ENCODE measurements at places on chromosomes 12 and 14.

DNA sequence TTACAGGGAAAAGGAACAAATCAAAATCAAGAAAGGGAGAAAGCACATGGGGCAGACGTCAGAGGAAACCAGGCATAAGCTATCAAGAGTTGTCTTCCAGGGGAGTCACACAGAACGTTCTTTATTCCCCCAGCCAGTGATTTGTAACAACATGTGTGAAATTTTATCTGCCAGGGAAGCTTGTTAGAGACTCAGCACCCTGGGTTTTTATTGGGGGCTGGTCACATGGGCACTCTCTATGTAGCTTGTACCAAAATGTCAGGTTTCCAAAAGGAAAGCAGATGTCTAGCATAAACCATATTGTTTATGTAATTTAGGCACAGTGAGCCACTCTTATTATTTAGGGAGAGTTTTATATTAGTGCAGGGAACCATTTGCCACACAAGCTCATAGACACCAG lies 440.4 kb upstream of the DCN start:
- DNase-seq, result no peak

- no peak for DNase-seq
These were observed 24.5 kb downstream of the FZD10 start for GRCh38 chr12:130186651-130187268.

DNA sequence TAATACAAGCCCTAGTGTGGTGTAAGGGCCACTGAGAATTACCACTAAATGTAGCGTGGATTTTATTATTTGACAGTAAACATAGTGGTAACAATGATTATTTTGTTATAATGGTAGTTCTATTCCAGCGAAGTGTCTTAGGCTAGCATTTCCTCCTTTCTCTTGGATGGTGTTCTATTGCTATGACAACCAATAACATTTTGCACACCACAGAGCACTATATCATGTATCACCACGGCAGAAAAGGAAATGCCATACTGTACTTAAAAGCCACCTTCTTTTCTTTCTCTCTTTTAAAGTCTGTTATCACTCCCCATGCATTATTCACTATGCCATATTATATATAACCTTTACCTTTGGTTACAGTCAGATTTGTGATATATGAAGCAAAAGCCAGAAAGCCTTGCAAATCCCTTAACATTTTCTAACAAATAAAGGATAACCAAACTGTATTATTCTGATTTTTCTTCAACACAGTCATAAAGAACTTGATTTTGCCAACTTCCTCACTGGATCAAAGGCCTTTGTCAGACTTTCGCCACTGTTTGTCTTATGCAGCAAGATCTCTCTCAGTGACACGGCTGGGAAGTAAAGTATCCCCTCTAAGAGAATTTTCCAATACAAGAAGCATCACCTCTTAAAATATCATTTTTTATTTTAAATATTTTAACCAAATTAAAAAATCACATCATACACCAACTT lies 195.8 kb downstream of the FOXN3 start:
- DNase-seq, result no peak

GRCh38 chr14:96130391-96130790 lies 74.2 kb upstream of the BDKRB2 start:
- no peak for DNase-seq

DNA sequence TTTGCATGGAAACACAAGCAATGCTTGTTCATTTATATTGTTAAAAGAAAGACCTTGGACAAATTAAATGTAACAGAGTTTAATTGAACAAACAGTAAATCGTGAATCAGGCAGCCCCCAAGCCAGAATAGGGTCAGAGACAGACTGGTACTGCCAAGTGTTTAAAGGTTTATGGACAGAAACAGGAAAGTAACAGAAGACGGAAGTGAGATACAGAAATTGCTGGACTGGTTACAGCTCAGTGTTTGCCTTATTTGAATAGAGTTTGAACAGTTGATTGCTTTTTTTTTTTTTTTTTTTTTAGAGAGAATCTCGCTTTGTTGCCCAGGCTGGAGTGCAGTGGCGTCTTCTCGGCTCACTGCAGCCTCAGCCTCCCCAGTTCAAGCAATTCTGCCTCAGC lies 50.3 kb downstream of the DAO start:
- DNase-seq, result no peak

- no peak for DNase-seq
These were observed 69.3 kb downstream of the ETV6 start for GRCh38 chr12:11718768-11719253.

GRCh38 chr12:46562625-46563225 lies 190.2 kb upstream of the SLC38A2 start:
- DNase-seq, result no peak

GRCh38 chr14:50008974-50009373 lies 107.4 kb downstream of the VCPKMT start:
- DNase-seq, result no peak

DNA sequence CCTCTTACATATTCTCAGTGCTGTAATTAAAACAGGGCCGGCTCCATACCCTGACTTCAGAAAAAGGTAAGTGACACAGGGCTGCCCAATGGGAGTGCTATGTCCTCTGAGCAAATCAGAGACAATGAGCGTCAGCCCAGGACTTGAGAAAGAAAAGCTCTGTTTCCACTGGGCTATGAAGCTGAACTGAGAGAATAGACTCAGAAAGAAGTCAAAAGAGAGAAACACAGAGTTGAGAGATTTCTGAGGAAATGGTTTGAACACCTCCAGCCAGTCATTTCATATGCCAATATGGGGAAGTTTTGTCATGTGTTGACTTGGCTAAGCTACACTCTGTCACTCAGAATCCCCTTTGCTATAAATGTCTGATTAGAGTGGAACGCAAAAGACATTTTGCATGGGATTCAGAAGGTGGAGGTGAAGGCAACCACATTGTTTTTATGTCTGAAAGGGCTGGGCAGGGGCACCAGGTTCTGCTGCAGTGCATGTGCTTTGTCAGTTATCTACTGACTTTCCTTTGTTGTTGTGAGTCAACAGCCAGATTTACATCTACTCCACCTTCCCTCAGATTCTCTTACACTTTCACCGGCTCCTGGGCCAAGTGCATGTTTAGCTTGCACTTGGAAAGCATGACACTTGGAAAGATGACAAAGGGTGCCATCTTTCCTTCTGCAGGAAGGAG lies 313.3 kb downstream of the DUSP6 start:
- DNase-seq, result no peak

GRCh38 chr12:113267621-113268020 lies 46.4 kb downstream of the TPCN1 start:
- no peak for DNase-seq

- DNase-seq, result no peak
These were observed 32.8 kb downstream of the PDZRN4 start for GRCh38 chr12:41220931-41221330.

- no peak for DNase-seq
These were observed 4.7 kb downstream of the CCDC184 start for GRCh38 chr12:48187916-48188695.

- no peak for DNase-seq
These were observed 1.7 kb upstream of the IL26 start for GRCh38 chr12:68227356-68227755.

DNA sequence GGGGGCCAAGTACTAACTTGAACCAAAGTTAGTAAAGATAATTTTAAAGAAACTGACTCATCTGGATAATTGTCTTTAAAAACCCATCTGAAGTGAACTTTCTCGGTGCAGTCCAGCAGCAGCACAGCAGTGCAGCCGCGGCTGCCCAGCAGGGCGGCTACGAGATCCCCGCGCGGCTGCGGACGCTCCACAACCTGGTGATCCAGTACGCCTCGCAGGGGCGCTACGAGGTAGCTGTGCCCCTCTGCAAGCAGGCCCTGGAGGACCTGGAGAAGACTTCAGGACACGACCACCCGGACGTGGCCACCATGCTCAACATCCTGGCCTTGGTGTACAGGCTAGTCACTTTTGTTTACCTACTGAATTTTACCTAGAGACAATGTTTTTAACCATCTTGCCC lies 33.6 kb downstream of the KLC1 start:
- DNase-seq, result no peak

DNA sequence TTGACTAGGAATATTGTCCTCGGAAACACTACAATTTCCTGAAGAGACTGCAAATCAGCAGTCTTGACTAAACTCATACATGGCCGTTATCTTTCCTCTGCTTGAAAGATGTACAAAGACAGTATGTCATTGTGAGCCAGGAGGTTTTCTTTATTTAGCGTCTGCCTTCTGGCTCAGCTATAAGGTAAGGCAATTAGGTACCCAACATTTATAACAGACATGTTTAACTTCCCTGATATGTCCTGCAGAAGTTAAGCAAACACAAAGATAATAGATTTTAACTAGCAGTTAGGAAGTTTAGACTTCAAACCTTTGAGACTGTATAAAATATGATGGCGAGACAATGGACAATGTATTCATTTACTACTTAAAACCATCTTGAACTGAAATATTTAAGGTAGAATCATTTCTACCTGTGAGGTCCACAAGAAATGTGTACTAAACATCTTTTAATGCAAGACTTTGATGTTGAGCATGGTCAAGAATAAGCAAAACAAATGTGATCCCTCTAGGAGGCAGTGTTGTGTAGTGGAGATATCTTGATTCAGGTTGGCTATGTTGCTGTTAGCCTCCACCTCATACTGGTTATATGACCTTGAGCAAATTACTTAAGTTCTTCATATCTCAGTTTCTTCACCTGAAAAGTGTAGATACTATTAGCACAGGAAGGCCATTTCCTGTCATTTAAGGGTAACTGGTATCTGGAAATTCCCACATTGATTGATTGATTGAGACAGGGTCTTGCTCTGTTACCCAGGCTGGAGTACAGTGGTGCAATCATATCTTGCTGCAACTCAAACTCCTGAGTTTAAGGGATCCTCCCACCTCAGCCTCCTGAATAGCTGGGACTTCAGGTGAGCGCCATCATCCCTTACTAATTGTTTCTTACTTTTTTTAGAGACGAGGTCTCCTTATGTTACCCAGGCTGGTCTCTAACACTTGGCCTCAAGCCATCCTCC lies 96.3 kb upstream of the EEA1 start:
- DNase-seq, result peak; percentile 2

GRCh38 chr12:114764510-114764909 lies 80.5 kb upstream of the TBX3 start:
- no peak for DNase-seq

DNA sequence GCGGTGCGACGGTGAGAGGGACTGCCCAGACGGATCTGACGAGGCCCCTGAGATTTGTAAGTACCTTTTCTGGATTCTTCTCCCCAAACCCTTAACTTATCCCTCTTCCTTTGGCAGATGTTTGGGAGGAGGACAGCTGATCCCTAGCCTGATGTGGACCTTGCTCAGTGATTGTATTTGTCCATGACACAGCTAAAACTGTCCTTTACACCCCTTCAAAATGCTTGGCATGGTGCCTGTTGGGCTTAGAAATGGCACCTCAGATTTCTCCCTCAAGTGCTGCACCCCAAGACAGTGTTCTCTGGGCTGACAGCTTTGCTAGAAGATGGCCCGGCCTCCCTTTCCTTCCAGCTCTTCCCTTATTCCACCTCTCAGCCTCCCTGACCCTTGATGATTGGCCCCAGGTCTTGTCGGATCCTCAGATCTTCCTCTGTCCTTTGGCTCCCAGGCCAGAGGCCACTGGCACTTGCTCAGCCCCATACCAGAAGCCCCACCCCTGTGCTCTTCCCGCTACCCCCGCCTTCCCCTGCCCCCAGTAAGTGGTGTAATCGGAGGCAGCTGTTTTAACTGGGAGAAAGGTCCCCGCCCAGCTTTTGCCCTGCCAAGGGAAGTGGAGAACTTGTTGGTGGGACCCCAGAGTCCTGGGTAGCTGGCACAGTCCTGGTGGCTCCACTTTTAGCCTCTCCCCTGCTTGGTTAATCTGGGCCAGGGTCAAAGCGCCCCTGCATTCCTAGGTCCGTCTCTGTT lies 8.7 kb downstream of the LRP1-AS start:
- no peak for DNase-seq

- no peak for DNase-seq
These were observed 1973.0 kb upstream of the FLRT2 start for GRCh38 chr14:83556746-83557453.

GRCh38 chr14:101932673-101933072 lies 31.7 kb upstream of the DYNC1H1 start:
- no peak for DNase-seq

DNA sequence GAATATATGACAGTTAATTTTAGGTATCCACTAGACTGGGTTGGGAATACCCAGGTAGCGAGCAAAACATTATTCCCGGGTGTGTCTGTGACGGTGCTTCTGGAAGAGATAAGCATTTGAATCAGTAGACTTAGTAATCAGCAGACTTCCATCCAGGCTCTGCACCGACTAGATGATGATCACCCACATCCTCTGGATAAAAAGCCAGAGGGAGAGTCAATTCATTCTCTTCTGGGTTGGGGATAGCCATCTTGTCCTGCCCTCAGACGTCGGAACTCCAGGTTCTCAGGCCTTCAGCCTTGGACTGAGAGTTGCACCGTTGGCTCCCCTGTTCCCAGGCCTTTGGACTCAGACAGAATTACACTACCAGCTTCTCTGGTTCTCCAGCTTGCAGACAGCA lies 168.0 kb downstream of the PHLDA1 start:
- DNase-seq, result no peak

- DNase-seq, result no peak
These were observed 176.5 kb downstream of the PIWIL1 start for GRCh38 chr12:130514149-130514551.

DNA sequence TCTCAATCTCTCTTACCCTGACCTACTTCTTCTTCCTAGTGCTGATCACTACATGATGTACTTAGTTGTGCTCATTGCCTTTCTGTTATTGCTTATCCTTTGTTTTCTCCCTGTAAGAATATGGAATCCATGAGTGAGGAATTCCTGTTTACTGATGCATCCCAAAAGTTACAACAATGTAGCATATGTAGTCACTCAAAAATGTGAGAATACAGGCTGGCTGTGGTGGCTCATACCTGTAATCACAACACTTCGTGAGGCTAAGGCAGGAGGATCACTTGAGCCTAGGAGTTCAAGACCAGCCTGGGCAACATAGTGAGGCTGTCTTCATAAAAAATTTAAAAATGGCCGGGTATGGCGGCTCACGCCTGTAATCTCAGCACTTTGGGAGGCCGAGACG lies 8.0 kb upstream of the WDR20 start:
- no peak for DNase-seq

DNA sequence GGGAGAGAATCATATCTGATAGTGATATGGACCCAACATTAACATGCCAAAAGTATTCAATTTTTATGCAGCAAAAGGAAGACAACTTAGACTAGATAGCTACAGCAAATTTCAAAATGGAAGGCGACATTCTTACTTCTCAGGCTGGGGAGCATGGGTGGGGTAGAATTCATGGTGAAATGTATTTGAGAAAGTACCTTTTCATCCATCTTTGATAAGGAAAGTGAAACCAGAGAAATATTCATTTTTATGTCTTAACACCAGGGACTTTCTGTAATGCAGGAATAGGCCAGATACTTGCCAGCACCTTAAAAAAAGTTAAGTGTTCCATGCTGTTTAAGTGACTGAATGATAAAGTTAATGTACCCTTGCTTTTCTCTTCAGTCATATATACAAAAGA lies 13.4 kb downstream of the BTG1 start:
- no peak for DNase-seq

- no peak for DNase-seq
These were observed 75.2 kb downstream of the LRRC74A start for GRCh38 chr14:76901171-76902055.

- DNase-seq, result no peak
These were observed 23.5 kb downstream of the RDH12 start for GRCh38 chr14:67725171-67725570.
